ENCODE measurements at places on chromosomes 12 and 14.

DNA sequence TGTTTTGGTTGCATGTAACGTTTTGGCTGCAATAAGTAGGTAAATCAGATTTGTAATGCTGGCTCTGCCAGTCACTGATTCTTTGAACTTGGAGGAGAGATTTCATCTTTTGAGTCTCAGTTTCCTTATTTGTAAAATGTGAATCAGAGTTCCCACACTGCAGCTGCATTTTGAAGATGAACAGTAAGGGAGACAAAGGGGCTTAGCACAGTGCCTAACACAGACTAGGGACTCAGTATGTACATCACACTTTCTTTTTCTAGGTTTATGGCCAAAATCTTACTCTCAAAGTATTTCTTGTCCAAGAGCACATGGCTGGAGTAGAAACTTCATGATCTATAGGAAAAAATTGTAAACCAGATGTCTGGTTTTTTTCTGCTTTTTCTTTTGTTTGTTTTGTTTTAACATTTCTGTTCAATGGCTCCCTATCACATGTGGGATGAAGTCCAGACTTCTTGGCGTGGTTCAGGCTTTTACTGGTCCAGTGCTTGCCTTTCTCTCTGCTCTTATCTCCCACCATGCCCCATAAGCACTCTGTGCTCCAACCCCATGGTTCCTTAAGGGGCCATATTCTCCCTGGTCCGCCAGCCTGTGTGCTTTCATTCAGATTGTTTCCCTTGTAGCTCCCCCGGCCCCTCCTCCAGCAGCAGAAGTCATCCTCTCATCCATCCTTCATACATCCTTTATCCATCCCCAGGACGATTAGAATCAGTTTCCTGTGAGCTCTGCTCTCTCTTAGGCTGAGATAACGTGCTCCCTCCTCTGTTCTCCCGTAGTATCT lies 58.0 kb downstream of the SYNE2 start:
- no peak for DNase-seq

DNA sequence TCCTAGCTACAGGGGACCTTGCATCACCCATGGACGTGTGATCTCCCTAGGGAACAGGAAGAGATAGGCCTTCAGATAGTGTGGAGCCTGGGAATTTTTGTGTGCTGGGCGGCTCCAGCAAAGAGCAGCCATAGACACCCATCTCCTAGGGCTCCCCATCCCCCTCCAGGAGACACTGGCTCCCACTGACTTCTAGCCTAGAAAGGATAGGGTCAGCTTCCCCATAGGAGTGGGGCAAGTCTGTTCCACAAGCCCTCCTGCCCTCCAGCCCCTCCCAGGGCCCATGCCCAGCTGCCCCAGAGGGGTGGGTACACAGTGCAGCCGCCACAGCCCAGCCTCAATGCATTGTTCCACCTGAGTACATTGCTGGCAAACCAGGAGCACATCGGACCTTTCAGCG lies 16.5 kb upstream of the LALBA start:
- no peak for DNase-seq

DNA sequence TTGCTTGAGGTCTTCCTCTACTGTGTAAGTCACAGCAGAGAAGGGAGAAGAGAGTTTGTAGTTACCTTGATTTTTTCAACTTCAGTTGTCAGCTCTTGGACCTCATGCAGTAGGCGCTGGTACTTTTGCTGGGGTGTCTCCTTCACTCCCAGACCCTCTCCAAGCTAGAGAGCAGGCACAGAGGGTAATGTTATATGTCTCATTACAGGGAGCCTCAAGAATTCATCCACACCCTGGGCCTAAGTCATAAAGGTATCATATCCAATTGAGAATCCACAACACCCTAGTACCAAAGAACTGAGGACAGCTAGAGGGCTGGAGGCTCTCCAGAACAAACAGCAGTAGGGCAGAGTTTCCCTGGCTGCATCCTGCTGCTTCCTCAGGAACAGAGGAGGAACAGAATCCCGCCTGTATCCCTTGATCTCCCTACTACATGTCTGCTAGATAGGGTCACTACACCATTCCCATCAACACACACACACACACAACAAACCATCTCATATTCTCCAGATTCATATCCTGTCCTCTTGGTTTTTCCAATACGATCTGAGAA lies 11.9 kb downstream of the DCTN2 start:
- DNase-seq: no peak

- DNase-seq: no peak
These were observed 8.7 kb upstream of the NGB start for GRCh38 chr14:77279719-77280118.

DNA sequence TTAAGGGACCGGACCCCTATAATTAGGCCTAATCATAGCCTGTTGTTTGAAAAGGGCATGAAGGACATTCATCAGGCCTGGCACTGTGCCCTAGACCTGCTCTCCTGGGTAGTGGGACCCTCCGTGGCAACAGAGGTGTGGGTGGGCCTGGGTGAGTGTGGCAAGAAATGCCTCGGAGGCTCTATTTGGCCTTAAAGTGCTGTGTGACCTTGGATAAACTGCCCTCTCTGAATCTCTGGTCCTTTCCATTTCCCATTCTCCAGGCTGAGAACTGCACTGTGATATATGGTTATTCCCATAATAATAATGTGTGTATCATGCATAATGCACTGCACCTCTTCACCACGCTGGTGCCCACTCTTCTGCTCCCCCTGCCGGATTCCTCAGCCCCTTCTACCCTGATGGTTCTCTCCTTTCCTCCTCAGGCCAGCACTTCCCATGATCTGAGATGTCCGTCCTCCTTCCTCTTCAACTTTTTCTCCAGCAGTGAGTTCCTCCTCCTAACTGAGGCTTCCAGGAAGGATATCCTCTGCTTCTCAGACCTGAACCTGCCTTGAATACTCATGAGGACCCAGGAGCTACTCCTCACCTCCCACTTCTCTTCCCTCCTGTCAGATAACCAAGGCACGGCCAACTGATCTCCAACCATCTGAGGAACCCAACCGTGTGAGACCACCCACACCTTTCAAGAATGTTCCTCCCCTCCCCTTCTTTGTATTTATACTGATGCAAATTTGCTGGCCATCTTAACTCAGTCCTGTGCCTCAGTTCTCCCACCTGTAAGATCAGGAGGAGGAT lies 111.0 kb upstream of the PZP start:
- no peak for DNase-seq

- DNase-seq: no peak
These were observed 884 bp downstream of the CAPRIN2 start for GRCh38 chr12:30753751-30754382.
